ENCODE measurements at places on chromosomes 3 and 15.

GRCh38 chr3:68088636-68089035, 434.2 kb upstream of the SUCLG2 start:
- no peak for DNase-seq

DNA sequence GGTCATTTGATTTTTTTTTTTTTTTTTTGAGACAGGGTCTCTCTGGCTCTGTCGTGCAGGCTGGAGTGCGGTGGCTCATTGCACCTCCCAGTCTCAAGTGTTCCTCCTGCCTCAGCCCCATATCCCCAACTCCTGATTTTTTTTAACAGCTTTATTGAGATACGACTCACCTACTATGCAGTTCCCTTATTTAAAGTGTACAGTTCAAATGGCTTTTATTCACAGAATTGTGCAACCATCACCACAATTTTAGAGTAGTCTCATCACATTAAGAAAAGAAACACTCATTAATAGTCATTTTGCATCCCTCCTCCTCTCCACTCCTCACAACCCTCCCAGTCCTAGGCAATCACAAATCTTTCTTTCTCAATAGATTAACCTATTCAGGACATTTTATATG, 1.9 kb upstream of the TRA2B start:
- DNase-seq: no peak

- DNase-seq: no peak
Measured at GRCh38 chr3:15535732-15536131, 14.2 kb upstream of the COLQ start.

DNA sequence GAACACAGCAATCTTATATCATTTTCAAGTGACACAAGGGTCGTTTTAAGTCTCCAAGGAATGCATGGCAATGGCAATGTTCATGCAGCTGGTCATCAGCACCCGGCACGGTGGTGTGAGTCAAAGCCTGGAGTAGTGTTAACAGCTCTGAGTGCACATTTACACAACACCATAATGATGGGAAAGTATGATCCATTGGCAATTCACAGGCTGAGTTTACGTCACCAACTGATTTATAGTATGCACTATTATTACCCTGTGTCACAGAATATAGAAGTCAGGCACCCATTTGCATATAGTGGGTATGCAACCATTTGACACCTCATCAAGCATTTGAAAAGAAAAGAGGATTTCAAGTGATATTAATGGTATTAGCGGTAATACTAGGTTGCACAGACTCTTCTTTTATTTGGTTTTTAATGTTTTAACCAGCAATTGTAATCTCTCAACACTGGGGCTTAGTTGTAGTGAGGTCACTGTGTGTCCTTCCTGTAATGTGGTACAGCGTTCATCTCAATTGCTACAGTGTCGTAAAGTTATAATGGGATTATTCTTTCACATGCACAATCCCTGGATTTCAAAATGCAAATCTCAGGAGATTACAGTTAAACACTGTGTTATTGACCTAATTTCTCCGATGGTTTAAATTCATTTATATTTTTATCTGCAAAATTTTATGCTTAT, 113.8 kb downstream of the C3orf38 start:
- no peak for DNase-seq

DNA sequence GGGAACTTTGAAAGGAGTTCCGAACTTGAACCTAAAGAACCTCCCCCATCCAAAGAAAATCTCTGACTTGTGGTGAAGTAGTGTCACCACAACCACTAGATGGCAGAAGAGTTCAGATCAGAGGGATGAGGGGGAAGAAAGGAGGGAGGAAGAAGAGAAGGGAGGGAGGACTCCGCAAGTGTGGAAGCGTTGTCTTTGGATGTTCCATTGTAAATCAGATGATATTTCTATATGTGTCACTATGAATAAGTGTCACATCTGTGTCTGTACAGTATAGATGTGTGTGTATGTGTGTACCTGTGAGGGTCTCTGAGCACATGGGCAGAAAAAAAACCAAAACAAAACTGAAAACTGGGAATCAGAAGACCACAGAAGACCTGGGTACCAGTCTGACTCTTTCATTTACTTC, 16.9 kb downstream of the SLC24A1 start:
- DNase-seq: no peak

DNA sequence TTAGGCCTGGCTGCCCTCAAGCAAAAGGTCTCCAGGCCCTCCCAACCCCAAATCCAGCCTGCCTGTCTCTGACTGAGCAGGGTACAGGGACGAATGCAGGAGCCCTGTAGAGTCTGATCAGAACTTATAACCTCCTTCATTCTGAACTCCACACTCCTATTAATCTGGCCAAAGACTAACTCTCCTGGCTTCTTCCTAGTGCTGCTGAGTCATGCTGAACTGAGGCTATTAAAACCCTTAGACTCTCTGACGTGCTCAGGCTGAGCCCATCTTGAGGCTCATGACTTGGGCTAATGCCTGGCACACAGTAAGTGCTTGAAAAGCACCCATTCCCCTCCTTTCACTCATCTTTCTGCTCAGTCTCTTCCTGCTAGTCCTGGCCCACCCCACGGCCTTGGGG, 81.9 kb downstream of the NUP210 start:
- DNase-seq: no peak

GRCh38 chr15:74610302-74610951, 5.2 kb upstream of the CLK3 start:
- DNase-seq: no peak

DNA sequence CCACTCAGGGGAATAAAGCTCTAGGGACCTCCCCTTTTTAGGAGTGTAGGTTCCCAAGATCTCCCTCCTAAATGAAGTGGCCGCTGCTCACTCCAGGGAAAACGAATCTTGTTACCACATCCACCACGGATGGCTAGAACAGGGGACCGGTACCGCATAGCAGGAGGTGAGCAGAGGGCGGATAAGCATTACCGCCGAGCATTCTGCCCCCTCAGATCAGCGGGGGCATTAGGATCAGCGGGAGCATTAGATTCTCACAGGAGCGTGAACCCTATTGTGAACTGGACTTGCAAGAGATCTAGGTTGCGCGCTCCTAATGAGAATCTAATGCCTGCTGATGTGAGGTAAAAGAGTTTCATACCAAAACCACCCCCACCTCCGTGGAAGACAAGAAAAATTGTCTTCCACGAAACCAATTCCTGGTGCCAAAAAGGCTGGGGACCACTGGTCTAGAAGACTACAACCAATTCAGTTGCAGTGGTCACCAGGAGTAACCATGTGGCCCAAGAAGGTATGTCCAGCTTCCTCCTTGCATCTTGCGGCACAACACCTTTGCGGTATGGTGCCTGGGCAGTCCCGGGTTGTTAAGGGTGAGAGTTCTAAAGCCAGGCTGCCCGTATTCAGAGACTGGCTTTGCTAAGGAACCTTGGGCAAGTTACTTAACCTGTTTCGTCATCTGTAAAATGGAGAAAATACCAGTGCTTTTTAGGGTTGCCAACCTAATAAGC, 1.1 kb upstream of the SS18L2 start:
- no peak for DNase-seq

DNA sequence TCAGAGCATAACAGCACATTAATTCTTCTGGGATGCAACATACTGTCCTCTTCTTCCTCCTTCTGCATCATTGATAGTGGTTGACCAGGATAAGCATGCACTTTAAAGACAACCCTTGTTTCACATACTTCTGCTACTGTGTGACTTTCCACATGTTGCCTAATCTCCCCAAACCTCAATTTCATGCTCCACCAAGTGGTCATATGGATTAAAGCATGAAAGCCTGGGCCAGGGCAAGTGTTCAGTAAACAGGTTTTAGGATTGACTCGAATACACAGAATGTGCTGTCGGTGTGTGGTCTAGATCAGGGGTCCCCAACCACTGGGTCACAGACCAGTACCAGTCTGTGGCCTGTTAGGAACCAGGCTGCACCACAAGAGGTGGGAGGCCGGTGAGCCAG, 22.5 kb upstream of the BFSP2 start:
- DNase-seq: no peak

DNA sequence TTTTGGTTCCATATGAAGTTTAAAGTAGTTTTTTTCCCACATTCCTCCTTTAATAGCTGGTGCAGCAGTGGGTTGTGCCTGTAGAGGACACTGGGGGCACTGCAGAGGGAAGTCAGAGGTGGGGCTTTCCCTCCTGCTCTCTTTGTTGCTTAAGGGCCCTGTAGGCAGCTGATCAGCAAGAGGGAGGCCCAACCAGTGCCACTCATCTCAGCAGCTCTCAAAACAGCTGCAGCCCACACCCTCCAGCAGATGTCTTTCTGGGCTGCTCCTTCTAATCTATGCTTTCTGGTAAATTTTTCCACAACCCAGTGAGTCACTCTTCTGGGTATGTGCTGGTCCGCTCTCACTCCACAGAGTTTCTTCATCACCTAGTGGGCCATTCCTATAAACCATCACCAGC, 263.8 kb downstream of the FEZF2 start:
- no peak for DNase-seq

DNA sequence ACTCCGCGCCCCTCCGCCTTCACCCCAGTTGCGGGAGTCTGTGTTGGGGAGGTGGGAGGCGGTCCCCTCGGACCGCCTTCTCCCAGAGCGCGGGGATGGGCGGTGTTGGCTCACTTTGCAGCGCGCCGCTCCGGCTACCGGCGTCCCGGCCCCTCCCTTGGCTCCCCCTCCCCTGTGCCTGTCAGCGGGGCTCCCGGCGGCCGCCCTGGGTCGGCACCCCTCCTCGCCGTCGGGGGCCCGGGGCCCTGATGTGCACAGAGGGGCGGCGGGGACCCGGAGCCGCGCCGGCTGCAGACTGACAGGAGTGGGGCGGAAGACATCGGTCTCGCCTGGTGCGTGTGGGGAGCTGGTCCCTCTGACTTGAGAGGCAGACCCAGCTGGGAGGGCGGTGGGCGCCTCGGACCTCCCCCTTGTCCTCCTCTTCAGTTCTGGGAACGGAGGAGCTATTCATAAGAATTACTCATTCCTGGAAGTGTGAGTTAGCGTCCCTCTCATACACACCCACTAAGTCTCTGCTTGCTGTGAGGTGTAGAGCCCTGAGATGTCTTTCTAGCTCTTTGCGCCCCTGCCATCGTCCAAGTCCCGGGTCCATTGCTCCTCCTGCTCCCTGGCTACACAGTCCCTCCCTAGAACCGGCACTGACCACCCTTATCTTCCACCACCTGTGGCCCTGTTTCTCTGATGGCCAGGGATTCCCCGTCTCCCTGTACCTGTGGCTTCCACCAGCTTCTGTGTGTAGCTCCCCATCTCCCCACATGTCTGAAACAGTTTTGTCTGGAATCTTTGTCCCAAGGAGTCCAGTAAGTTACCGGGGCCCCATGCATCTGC, 42.3 kb upstream of the ROPN1 start:
- DNase-seq: no peak

- DNase-seq: no peak
Measured at GRCh38 chr15:38079236-38079635, 144.8 kb downstream of the TMCO5A start.

DNA sequence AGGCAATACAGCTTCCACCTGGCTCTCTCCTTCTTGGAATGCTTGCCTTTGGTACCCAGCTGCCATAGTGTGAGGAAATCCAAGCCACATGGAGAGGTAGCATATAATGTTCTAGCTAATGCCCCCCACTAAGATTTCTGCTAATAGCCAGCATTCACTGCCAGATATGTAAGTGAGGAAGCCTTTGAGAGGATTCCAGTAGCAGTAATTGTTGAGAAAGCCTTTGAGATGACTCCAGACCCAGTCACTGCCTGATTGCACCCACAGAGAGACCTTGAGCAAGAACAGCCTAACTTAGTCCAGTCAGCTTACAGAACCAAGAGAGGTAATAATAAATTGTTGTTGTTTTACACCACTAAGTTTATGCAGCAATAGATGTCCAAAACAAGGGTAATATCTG, 63.1 kb downstream of the STRIT1 start:
- DNase-seq: no peak

DNA sequence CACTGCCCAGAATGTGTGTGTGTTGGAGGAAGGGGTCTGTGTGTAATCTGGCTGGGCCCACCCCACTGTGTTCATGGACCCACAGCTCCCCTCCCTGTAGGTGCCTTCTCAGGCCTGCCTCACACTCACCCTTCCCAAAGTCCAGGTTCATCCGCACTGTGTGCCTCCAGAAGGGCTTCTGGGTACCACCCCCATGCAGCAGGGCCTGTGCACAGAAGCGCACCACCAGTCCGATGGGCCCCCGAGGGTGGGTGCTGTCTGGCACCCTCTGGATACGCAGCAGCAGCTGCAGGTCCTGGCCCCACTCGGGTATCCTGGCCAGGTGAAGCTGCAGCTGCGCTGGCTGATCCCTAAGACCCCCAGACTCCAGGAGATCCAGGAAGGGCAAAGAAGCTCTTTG, 12.8 kb upstream of the TGM5 start:
- no peak for DNase-seq

GRCh38 chr3:101962055-101962454, 112.7 kb downstream of the NFKBIZ start:
- no peak for DNase-seq

DNA sequence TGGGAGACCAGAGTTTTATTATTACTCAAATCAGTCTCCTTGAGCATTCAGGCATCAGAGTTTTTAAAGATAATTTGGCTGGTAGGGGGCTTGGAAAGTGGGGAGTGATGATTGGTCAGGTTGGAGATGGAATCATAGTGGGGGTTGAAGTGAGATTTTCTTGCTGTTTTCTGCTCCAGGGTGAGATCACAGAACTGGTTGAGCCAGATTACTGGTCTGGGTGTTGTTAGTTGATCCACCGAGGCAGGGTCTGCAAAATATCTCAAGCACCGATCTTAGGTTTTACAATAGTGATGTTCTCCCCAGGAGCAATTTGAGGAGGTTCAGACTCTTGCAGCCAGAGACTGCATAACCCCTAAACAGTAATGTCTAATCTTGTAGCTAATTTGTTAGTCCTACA, 141.0 kb downstream of the OTOL1 start:
- DNase-seq: no peak

DNA sequence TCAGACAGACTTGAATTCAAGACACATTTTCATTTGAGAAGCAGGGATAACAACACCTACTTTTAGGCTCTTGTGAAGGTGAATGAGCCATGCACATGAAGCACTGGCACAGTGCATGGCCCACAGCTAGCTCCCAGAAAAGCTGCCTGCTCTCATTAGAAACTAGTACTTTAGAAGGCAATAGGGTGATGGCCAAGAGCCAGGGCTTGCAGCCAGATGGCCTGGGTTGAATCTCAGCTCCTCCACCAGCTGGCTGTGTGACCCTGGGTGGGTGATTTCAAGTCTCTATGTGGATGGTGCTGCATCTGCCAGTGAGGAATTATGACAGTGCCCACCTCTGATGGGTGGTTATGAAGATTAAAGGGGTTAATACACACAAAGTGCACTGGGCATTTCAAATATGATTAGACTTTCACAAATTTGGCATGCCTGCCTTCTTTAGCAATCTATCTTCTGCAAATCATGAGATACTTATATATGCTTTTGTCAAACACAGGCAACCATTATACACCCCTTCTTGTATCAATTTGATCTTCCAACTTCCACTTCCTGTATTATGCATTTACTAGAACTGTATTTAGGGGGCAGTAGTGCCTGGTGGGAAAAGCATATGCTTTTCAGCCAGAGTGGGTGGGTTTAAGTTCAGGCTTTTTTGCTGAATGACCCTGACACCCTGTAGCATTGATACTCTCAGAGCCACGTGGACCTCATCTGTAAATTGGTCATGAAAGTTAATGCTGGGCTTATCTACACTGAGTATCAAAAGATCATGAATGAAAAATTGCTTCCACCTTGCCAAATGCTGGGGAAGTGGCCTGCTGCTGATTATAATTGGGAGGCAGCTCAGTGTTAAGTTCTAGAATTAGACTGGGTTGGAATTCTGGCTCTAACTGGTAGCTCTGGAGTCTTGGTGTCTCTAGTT, 34.7 kb upstream of the RBP1 start:
- no peak for DNase-seq

- DNase-seq: no peak
Measured at GRCh38 chr3:23489300-23490158, 286.4 kb downstream of the UBE2E2 start.
